NCI-H1048 (cell line): ENCODE measurements at places on chromosomes 12 and 14.

- DNase-seq: no peak
Observed at GRCh38 chr12:113030875-113031525, 25.5 kb upstream of the DTX1 start.

- DNase-seq: no peak
Observed at GRCh38 chr12:123954647-123955350, 17.8 kb downstream of the CCDC92 start.

- DNase-seq: no peak
Observed at GRCh38 chr14:54312166-54312801, 84.5 kb upstream of the CDKN3 start.

DNA sequence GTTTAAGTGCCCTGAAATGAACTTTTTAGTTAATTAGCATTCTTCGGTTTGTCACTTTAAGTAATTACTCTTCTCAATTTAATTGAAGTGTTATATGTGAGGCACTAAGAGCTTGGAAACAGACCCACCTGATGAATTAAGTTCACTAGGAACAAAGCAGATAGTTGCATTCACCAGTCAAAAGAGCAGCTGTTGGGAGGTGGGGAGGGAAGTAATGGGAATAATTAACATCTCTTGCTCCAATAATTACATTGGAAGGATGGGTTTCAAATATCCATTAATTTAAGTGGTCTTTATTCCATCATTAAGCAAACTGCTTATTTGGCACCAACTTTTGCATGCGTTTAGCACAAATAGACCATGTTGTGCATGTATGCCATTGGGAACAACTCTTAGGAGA is 667.2 kb downstream of the GALC start:
- DNase-seq: no peak

DNA sequence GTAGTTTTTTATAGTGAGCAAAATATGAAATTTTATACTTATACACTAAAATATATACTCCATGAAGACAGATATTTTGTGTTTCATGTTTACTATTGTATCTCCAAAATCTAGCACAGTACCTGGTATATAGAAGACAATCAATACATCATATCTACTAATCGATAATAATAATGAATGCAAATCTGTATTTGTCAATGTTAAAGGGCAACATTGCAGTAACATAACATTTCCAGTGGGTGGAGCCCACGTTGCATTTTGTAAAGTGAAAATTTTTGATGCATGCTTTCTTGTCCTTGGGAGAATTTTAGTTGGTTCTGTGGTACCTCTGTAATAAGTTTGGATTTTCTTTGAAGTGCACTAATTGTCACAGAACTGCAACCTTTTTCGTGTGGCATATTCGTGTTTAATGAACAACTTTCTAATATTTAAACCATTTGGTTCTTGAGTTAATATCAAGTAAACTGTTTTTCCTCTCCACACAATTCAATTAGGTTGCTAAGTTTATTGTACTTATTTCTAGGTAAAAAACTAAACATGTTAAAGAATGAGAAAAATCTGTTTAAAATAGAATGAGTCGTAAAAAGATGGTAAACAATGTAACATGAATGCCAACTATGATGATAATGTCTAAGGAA is 47.4 kb downstream of the AVPR1A start:
- no peak for DNase-seq

GRCh38 chr12:18581232-18581962 is 156.4 kb downstream of the PLCZ1 start:
- no peak for DNase-seq

DNA sequence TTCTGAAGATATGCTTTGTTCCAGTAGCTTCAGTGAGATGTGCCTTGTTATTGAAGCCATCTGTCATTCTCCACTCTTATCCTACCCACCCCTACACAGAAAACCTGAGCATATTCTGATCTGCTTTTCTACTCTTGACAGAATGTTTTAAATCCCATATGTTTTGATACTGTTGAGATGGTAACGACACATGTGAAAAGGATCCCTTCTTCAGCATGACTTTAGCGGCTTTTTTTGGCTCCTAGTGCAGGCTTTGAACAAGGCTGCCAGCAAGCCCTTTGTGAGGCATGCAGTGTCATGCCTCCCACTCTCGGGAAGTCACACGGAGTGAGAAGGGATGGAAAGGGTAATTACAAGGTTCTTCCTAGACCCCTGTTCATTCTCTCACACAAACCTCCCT is 228.8 kb upstream of the RGS6 start:
- no peak for DNase-seq

- DNase-seq: no peak
Observed at GRCh38 chr14:53938136-53938837, 18.3 kb downstream of the BMP4 start.

GRCh38 chr12:116929885-116930284 is 19.1 kb downstream of the FBXW8 start:
- DNase-seq: no peak

- DNase-seq: no peak
Observed at GRCh38 chr12:121673013-121673511, 3.6 kb upstream of the MORN3 start.

DNA sequence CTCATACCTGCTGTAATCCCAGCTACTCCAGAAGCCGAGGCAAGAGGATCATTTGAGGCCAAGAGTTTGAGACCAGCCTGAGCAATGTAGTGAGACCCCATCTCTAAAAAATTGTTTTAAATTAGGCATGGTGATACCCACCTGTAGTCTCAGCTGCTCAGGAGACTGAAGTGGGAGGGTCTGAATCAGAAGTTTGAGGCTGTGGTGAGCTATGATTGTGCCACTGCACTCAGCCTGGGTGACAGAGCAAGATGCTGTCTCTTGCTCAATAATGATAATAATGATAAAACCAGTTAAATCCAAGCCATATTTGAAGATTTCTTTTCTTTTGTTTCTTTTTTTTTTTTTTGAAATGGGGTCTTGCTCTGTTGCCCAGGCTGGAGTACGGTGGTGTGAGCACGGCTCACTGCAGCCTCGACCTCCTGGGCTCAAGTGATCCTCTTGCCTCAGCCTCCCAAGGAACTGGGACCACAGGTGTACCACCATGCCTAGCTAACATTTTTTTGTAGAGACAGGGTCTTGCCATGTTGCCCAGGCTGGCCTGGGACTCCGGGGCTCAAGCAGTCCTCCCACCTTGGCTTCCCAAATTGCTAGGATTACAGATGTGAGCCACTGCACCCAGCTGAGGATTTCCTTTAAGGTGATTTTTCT is 12.8 kb downstream of the PSMA6 start:
- no peak for DNase-seq

DNA sequence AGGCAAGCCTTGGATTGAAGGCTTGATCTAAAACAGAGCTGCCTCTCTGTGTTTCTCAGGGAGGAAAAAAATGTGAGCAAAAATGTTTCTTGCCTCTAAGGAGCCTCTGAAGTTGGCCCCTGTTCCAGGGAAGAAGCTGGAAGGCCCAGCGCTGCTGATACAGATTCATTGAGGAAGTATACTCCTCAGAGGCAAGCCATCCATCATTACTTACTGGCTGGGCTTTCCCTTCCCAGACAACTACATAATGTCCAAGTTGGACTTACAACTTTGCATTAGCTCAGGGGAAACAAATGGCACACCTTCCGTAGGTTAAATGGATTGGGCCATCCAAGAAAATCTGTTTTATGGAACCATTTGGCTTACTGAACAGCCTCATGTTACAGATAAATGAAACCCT is 263.7 kb upstream of the SEL1L start:
- no peak for DNase-seq

DNA sequence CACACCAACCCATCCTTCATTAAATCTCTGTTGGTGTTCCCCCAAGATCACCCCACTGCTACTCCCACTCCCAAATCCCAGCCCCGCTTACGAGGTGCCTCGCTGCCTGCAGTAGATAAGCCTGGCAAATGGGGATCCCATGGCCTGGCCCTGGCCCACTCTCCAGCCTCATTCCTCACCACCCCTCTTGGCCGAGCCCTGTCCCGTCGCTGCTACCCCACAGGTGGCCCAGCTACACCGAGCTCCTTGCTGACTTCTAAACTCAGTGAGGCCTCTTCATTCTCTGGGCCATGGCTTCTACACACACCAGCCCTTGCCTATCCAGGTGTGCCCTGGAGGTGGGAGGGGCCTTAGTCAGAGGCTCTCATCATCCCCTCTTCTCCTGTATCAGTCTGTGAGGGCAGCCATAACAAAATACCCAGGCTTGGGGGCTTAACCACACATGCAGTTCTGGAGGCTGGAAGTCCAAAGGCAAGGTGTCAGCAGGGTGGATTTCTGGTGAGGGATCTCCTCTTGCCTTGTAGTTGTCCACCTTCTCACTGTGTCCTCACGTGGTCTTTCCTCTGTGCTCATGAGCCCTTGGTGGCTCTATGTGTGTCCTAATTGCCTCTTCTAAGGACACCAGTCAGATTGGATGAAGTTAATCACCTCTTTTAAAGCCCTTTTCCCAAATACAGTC is 92.8 kb downstream of the PRMT8 start:
- no peak for DNase-seq

DNA sequence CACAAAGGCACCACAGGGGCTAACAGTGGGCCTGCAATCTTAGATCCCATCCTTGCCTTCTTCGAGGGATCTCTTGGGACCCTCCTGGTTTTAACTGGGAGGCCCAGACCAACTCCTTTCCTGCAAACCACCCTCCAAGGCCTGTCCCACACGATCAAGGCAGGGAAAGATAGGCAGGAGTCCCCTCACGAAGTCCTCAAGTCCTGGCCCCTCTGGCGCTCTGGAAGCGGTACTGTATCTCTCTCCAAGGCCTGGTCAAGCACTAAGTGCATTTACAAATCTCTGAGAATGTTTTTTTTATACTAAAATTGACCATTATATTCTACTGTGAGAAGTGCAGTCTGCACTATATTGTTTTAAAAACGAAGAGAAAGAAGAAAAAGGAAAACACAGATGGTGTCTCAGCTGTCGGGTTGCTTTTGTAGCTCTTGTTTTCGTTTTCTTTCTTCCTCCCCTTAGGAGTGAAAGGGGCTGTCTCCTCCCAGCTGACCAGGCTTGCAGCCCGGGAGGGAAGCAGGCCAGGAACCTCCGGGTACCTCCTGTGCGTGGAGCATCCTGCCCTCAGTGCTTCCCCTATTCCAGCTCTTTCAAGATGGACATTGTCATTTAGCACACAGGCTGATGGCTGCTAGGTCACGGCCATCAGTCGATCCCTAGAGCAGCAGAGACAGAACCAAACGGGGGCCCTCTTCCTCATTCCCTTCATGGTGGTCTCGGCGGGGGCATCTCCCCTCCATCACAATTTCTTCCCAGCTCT is 56.7 kb downstream of the FAM222A start:
- no peak for DNase-seq

DNA sequence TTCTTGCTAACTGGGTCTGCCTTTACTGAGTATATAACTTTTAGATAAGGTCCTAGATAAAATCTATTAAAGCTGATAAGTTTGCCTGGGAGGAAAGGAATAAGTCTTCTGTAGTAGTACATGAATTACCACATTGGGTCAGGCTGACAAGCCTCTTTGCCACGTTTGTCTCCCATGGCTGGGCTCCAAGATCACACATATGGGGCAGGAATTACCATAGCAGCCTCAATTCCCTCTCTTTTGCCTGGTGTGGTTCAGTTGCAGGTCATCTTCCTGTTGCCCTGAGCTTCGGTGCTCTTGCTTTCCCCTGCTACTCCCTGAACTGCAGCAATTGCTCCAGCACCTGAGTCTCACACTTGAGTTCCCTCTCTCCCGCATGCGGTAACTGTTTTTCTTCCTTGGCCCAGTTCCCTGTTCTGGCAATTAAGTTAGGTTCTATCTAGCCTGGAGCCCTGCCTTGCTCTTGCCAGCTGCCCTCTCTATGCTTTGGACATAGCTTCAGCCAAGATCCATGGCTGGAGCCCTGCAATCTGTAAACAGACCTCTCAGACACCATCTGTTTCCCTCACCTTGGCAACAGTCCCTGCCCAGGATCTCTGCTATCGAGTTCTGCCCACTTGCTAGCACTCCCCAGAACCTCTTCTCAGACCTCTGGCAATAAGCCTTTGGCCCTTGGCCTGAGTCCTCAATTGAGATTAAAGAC is 5.8 kb upstream of the GLT8D2 start:
- no peak for DNase-seq

- DNase-seq: no peak
Observed at GRCh38 chr14:59847711-59848110, 22.9 kb downstream of the RTN1 start.

DNA sequence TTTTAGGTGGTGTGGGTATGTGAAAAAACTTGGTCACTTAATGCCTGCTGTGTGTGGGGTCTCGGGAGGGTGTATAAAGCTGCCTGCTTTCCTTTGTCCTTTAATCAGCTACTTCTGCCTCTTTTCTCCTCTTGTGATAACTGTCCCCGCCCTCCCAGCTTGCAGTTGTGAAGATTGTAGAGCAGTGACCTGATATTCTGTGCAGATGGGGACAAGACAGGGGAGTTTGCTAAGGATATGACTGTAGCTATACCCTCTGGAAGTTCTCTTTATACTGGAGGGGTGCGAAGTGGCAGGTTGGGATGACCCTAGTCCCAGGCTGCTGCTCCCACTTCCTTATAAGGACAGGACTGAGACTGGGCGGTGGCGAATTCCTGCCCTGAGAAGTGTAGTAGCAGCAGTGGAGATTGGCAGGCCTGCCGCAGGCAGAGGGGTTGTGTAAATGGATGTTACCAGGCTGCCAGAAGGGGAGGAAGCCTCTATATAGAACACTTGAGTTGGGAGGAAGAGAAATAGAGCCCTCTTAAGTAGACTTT is 835 bp downstream of the MYL6 start:
- no peak for DNase-seq

GRCh38 chr12:108989376-108989775 is 31.5 kb downstream of the SVOP start:
- DNase-seq: no peak

GRCh38 chr14:50739186-50739585 is 71.1 kb upstream of the SAV1 start:
- no peak for DNase-seq

DNA sequence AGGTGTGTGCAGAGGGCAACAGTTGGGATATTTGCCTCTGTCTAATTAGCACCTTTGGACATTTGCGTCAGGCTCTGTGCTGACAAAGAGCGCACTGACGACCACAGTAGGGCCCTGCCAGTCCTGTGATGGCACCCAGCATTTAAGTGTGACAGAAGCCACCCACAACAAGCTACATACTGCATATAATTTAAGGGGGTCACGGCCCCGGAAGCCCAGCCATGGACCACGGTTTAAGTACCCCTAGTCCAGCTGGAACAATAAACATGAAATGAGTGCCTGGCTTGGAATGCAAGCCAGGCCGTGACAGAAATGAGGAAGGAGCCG is 16.8 kb upstream of the DYNC1H1 start:
- no peak for DNase-seq

GRCh38 chr12:23564451-23565152 is 384.9 kb downstream of the SOX5 start:
- no peak for DNase-seq

- DNase-seq: no peak
Observed at GRCh38 chr14:95620659-95621059, 65.6 kb upstream of the TCL1B start.
